H9 (cell line): ENCODE measurements at places on chromosomes 7 and 10.
A peak's percentile ranks its signal among the peaks of the same experiment; 100 is the strongest.

DNA sequence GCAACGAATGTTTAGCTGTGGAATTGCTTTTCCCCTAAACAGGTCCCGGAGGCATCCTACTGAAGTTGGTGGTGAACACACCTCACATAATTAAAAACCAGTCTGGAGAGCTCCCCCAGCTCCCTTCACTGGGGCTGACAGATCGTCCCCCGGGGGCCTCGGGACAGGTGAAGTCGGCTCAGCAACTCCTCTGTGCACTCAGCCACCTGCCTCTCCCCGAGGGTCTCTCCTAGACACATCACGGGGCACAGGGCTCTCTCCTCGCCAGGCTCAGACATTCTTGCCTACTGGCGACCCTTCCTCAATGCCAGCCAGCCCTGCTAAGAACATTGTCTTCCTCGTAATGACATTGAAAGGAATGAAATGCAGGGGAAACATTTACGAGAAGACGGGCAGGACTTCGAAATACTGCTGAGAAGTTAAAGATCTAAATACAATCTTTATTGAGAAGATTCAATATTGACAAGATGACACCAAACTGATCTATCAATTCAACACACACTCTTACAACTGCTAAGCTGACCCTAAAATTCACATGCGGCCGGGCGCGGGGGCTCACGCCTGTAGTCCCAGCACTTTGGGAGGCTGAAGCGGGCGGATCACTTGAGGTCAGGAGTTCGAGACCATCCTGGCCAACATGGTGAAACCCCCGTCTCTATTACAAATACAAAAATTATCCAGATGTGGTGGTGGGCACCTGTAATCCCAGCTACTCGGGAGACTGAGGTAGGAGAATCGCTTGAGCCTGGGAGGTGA lies 88.1 kb upstream of the DNAAF5 start:
- no peak for DNase-seq
- H3K36me3 ChIP-seq: peaks cover 4% of the 10 kb centered on the region; the same call in 1 of the 2 replicates
- H3K27ac ChIP-seq: no peak overlapping the region
- H3K27me3 ChIP-seq: no peaks in the 10 kb centered on the region
- H3K4me3 ChIP-seq: no peak overlapping the region

DNA sequence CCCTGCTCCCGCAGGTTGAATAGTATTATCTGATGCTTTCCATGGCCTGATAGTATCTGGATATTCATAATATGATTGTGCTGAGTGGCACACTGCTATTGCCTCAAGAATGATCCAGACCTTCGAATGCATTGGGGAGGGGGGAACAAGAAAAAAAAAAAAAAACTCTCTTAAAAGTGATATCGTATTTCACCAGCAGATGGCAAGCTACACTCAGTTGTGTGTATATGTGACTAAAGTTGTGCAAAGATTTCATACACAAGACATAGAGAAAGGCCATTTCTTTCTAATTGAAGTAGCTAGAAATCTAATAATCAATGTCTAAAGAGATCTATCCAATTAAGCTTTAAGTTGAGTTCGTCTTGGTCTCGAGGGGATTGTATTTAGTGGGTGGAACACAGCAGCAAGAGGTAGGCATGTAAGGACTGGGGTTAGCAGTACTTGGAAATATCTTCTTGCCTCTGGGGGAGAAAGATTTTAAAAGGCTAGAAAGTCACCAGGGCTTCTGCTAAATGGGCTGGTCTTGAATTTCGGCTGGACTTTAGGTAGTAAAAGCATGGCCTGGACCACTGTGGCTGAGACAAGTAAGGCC lies 15.3 kb downstream of the SFRP4 start:
- no peaks in the 10 kb centered on the region for H3K4me1 ChIP-seq
- H3K4me3 ChIP-seq: no peak overlapping the region
- no peaks in the 10 kb centered on the region for H3K27me3 ChIP-seq
- H3K36me3 ChIP-seq: no peaks in the 10 kb centered on the region
- H3K27ac ChIP-seq: no peak overlapping the region

- no peak overlapping the region for H3K4me3 ChIP-seq
- no peak for DNase-seq
- no peaks in the 10 kb centered on the region for H3K27me3 ChIP-seq
- H3K36me3 ChIP-seq: no peaks in the 10 kb centered on the region; the same call in 2 of the 3 replicates
- H3K4me1 ChIP-seq: no peaks in the 10 kb centered on the region
Observed at GRCh38 chr10:61286686-61287085, 166.5 kb downstream of the TMEM26 start.

DNA sequence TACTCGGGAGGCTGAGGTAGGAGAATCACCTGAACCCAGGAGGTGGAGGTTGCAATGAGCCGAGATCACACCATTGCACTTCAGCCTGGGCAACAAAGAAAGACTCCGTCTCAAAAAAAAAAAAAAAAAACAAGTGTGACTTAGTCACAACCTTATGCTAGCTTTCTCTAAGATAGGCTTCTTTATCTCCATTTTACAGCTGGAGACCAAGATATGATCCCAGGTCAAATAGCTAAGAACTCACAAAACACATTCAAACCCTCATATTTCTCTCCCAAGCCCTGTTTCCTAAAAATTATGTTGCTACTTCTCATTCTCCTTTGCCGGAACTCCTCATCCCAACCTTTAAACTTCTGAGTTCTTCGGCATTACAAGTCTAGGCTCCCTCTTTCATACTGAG lies 13.0 kb upstream of the DHTKD1 start:
- no peaks in the 10 kb centered on the region for H3K4me1 ChIP-seq
- no peaks in the 10 kb centered on the region for H3K36me3 ChIP-seq
- no peak overlapping the region for H3K27ac ChIP-seq
- H3K27me3 ChIP-seq: no peaks in the 10 kb centered on the region

DNA sequence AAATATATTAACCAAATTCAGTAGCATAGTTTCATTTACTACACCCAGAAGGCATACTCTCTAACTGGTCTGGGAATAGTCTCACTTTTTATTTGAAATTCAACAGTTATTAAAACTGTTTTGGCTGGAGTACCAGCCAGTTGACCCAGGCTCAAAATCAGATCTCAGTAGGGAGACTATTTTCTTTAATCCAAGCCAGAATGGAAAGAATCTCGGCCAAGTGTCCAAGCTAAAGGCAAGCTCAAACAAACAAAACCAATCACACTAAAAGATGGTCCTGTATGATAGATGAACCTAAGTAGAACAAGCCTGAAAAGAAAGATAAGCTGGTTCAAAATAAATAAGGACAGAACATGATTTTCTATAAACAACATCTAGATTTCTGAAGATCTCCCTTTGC lies 259.6 kb upstream of the POM121L12 start:
- H3K27ac ChIP-seq: no peak overlapping the region
- no peaks in the 10 kb centered on the region for H3K4me1 ChIP-seq
- DNase-seq: no peak
- no peaks in the 10 kb centered on the region for H3K36me3 ChIP-seq

- no peaks in the 10 kb centered on the region for H3K36me3 ChIP-seq
- peak; percentile 57 for DNase-seq
- H3K27ac ChIP-seq: no peak overlapping the region
Observed at GRCh38 chr10:71748671-71749191, 24.6 kb downstream of the VSIR start.

GRCh38 chr10:69716711-69717560 lies 84.8 kb upstream of the COL13A1 start:
- H3K27me3 ChIP-seq: no peaks in the 10 kb centered on the region
- peaks cover 13% of the 10 kb centered on the region for H3K36me3 ChIP-seq
- H3K4me1 ChIP-seq: no peaks in the 10 kb centered on the region; the same call in 1 of the 2 replicates
- peak; percentile 78 for DNase-seq
- no peak overlapping the region for H3K4me3 ChIP-seq
- H3K27ac ChIP-seq: no peak overlapping the region

GRCh38 chr7:90766814-90767564 lies 170.9 kb downstream of the CDK14 start:
- H3K27me3 ChIP-seq: no peaks in the 10 kb centered on the region
- DNase-seq: no peak
- peaks cover 3% of the 10 kb centered on the region; the same call in 1 of the 2 replicates for H3K4me1 ChIP-seq
- H3K36me3 ChIP-seq: no peaks in the 10 kb centered on the region; the same call in 1 of the 2 replicates
- H3K4me3 ChIP-seq: no peak overlapping the region

GRCh38 chr7:151018421-151019129 lies 5.7 kb downstream of the ATG9B start:
- H3K4me3 ChIP-seq: peak overlapping the region; percentile 55
- H3K4me1 ChIP-seq: peaks cover 6% of the 10 kb centered on the region; the same call in 1 of the 2 replicates
- H3K27me3 ChIP-seq: peaks cover 6% of the 10 kb centered on the region; the same call in 1 of the 2 replicates
- DNase-seq: peak; percentile 62
